NK-92 treated with Interleukin-12 subunit alpha and Interleukin-12 subunit beta, amount 100 ng/mL, for 24 hours (cell line): ENCODE measurements at places on chromosomes 5 and 9.

DNA sequence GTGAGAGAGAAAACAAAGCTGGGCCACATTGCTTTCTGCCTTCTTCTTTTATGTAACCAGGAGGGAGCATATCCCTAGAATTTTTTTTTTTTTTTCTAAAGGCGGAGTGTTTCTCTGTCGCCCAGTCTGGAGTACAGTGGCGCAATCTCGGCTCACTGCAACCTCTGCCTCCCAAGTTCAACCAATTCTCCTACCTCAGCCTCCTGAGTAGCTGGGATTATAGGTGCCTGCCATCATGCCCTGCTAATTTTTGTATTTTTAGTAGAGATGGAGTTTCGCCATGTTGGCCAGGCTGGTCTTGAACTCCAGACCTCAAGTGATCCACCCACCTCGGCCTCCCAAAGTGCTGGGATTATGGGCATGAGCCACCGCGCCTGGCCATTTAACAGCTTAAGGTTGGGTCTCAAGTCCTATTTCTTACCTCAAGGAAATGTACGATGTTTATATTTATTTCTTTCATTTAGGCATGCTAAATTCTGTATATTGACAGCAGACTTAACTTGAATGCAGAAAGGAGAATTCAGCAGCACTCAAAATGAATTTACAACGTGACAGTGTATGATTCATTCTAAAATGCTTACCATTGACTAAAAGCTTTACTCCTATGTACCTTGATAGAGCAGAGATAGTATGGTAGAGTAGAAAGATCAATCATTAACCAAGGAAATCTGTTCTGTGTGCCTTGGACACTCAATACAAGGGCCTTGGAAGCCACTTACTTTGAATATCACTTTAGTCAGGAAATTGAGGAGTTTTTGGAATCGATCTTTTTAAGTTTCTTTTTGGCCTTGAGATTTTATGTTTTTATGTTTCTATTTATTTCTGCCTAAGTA lies 100.9 kb downstream of the F2RL2 start:
- no peak for DNase-seq

DNA sequence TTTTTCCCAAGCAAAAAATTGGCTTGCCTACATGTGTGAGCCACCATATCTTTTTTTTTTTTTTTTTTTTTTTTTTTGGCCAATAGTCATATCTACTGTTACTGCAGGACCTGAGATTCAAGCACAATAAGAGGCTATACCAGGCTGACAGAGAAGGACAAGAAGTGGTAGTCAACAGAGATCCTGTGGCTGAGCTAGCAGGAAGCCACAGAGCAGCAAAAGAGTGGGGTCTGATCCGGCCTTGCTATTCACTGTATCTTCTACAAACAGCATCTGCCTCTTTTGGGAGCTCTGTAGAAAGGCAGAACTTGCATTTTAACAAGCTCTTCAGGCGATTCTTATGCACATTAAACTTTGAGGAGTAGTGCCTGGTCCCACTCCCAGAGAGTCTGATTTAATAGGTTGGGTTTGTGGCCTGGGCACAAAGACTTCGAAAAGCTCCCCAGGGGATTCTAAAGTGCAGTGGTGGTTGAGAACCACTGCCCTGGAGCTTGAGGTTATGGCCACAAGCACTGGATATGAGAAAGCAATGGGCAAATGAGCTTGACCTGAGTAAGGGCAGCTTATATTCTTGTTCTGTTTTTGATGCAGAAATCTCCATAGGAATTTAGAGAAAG lies 162.8 kb downstream of the PIK3R1 start:
- DNase-seq, result peak; percentile 10

GRCh38 chr5:140647042-140647419 lies 399 bp downstream of the NDUFA2 start:
- no peak for DNase-seq

GRCh38 chr9:109017061-109017460 lies 3.8 kb upstream of the CTNNAL1 start:
- DNase-seq, result no peak

DNA sequence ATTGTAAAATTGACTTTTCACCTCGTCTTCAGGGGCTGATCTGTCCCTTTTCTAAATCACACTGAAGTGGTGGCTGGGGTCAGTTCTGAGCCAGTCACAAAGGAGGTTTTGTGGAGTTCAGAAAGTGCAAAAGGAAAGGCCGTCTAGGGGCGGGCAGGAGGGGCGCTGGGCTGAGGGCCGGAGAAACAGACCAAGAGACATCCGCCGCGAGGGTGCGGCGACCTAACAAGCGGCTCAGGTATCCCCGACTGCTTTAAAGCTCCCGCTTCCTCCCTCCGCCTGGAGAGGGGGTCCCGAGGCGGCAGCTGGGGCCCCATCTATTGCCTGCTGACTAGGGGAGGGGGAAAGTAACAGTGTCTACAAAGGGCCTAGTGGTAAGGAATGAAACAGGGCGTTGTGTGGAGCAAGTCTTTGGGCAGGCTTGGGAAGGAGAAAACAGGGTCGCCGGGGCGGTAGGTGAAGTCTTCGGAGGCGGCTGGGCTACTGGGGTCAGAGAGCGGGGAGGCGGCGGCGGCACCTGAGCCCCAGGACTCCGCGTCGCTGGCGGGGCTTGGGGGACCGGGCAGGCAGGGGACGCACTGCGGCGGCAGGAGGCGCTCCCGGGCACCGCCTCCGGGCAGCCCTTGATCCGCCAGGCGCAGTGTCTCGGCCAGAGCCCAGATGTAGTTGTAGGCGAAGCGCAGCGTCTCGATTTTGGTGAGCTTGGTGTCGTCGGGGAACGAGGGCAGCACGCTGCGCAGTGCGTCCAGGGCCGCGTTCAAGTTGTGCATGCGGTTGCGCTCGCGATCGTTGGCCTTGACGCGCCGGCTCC lies 950 bp downstream of the NEUROG1 start:
- no peak for DNase-seq

- DNase-seq, result peak; percentile 13
Observed at GRCh38 chr9:123349691-123350480, 6.1 kb upstream of the CRB2 start.

- DNase-seq, result no peak
Observed at GRCh38 chr5:65830856-65831255, 95.5 kb upstream of the ERBIN start.

- no peak for DNase-seq
Observed at GRCh38 chr5:81424728-81425127, 30.8 kb upstream of the ACOT12 start.

- no peak for DNase-seq
Observed at GRCh38 chr9:1707291-1707690, 307.9 kb upstream of the SMARCA2 start.

- no peak for DNase-seq
Observed at GRCh38 chr5:14859980-14860379, 11.6 kb downstream of the ANKH start.

- no peak for DNase-seq
Observed at GRCh38 chr9:124854161-124854560, 901 bp downstream of the WDR38 start.

GRCh38 chr9:73714294-73714693 lies 562.6 kb downstream of the ANXA1 start:
- DNase-seq, result no peak

DNA sequence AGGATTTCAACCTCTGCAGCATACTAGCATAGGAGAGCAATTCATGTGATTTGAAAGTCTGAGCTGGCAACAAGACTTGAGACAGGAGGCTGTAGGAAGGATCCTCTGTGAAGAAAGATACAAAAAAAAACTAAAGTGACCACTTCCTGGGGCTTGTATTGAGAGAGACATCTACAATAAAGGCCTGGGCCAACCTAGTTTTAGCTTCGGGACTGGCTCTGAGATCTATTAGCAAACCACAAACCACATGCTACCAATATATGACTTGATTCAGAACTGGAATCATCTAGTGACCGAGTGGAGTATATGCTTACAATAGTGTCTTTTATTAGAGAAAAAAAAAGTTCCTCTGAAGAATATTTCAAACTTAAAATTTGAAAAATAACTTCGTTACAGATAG lies 1448.9 kb upstream of the CDH6 start:
- DNase-seq, result no peak

- no peak for DNase-seq
Observed at GRCh38 chr5:103232393-103232999, 26.1 kb upstream of the MACIR start.

DNA sequence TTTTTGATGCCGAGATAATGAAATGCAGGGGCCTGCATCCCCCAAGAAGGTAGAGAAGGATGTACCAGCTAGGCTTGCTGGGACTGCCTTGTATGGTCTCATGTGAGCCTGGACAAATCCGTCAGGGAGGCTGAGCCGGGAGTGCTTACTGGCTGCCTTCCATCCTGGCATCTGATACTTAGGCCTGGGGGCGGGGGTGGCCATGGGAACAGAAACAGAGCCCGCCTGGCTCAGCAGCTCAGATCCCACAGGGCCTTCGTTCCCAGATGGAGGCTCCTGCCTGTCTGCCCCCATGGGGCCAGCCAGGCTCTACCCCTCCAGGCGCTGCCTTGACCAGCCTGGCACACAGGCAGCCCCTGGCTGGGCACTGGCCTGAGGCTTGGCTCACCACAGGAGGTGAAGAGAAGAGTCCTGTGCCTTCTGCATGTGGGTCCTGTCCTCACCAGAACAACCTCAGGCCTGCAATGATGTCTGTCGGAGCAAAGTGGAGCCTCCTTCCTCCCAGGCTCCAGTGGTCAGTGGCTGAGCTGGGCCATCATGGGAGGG lies 10.5 kb upstream of the SPATA31E1 start:
- DNase-seq, result no peak

DNA sequence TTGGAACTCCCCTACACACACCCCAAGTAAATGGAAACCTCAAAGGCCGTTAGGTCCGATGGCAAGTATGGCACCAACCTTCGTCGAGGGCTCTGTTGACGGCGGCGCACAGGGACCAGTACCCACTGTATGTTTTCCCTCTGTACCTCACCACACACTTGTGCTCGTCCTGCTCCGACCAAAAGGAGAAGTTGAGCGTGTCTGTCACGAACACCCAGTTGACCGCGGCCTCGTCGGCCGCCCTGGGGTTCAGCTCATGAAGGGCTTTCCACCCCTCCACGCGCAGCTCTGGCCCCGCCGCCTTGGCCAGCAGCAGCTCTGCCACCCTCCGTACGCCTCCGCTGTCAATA lies 24.0 kb downstream of the HNRNPK start:
- DNase-seq, result peak; percentile 46

DNA sequence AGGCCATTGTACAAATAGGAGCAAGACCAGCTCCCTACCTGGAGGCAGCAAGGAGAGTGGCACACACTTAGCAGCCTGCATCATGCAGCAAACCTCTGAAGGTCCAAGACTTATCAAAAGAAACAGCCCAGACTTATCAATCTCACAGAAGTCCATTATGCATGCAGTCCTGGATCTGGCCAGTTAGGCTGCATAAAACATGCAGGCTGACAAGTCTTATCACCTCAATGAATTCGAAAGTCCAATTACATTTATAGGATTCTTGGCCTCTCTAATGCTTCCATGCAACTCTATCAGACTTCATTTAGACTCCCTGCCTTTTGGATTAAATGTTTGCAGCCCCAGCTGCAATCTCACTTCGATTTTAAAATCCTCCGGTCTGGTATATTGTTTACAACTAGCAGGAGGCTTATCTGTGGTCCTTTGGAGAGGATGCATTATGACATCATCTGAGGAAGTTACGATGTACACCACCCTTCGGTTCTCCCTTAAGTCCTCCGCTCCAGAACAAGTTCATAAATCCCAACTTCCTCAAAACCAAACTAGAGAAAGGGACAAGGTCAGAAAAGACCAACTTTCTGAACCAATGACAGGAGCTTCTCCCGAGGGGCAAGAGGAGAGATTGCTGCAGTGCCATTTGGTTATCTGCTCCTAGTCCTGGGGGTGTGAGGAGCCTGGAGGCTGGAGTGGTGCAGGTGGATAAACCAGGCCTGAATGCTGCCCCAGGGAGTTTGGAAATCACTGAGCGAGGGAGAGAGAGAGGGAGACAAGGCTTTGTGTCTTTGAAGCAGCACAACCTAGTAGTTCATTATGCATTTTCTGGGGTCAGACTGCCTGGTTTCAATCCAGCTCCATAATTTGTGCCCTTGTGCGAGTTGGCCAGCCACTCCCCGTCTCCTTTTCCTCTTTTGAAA lies 313.9 kb downstream of the TLE1 start:
- no peak for DNase-seq

GRCh38 chr5:6510132-6510531 lies 61.5 kb downstream of the UBE2QL1 start:
- no peak for DNase-seq

GRCh38 chr9:91332546-91333231 lies 29.0 kb downstream of the AUH start:
- DNase-seq, result no peak

DNA sequence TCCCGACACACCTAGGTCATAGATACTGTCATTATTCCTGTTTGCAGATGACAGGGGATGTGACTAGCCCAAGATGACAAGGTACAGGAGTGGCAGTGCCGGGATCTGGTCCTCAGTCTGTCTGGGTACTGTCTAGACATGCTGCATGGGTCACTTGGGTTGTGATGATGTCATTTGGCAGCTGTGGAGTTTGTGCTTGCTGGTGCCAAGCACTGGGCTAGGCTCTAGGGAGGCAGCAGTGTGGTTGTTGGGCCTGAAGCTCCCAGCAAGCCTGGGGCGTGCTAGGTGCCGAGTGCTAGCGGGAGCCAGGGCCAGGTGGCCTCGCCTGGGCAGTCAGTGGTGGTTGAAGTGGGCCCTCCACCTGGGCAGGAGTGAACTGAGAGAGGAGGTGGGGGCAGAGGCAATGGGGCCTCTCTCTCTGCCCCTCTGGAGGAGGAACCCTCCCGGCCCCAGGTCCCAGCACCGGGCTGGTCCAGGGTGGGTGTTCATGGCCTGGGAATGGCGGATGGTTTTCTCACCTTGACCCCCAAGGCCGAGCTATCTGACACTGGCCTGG lies 8.8 kb upstream of the ASB6 start:
- no peak for DNase-seq

DNA sequence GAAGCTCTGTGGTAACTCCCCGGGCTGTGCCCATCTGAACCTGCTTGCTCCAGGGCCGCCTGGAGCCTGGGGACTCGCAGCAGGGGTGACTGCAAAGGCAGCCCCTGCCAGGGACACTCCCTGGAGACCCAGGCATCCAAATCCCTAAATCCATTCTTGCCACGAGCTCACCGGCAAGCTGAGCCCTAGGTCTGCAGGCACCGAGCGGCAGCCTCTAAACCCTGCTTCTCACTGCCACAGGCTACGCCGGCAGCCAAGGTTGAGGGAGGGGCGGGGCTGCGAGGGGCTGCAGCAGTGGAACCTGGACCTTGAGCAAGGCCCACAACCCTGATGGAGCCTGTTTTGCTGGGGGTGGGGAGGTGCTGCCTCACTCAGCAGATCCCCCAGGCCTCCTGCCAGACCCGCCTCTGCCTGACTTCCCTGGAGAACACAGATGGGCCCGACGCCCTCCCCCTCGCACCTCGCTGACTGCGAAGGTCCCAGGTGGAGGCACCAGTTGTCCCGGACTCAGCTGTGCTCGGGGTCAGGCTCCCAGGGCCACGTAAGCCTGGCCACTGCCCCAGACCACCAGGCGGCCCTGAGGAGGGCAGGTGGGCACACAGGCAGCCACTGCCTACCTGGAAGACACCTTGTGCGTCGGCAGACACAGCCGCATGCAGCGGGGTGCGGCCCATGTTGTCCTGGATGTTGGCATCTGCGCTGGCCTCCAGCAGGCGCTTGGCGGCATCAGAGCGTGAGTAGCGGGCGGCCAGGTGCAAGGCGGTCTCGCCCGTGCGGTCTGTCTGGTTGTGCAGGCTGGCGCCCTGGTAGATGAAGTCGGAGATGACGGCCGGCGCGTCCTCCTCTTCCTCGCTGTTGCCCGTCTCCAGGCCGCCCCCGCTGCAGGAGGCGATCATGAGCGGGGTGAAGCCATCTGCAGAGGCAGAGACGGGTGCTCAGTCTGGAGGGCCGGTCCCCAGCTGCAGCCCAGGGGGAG lies 17.4 kb upstream of the SEC16A start:
- no peak for DNase-seq
